ENCODE measurements at places on chromosomes 4 and X. TPM values are rescaled to one million over a fixed set of nuclear protein-coding genes. Genes with fewer than 3 reads are reported as not detected.
A peak's percentile ranks its signal among the peaks of the same experiment; 100 is the strongest.

- DNase-seq = no peak
These were observed 693 bp downstream of the OCIAD1 start for GRCh38 chr4:48831532-48832030.

GRCh38 chr4:153684182-153684970 is at the start of gene TLR2:
TSS of gene TLR2 (plus strand) at chr4:153684280. CDS start at chr4:153702908, 18,628 bp downstream.
- peak; percentile 30 for DNase-seq

GRCh38 chr4:112451831-112452230 is 64.1 kb downstream of the NEUROG2 start:
- no peak for DNase-seq

- no peak for DNase-seq
These were observed 5.6 kb downstream of the MAOB start for GRCh38 chrX:43876680-43877079.

DNA sequence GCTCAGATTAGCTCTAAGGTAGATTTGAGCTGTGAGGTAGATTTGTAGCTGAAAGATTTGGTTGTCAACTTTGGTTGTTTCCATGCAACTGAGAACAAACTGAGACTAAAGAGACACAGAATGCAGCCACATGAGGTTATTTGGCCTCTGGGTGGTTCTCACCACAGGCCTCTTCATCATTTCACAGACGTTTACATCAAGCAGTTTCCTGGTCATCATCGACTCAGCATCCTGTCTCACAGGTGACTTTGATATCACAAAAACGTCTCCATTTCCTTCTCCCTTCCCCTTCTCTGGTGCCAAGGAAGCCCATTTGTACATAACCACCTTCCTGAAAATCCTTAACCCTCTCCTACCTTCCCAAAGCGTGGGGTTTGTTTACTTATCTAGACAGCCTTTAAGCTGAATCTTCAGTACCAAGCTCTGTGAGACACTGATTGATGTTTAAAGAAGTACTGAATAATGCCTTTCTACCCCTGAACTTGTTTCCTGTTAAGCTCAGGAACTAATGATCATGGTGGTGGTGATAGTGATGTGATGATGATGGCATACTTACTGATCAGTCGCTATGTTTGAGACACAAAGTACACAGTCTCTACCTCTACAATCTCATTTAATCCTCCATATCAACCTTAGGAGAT is 81.9 kb downstream of the FAM114A1 start:
- no peak for DNase-seq

DNA sequence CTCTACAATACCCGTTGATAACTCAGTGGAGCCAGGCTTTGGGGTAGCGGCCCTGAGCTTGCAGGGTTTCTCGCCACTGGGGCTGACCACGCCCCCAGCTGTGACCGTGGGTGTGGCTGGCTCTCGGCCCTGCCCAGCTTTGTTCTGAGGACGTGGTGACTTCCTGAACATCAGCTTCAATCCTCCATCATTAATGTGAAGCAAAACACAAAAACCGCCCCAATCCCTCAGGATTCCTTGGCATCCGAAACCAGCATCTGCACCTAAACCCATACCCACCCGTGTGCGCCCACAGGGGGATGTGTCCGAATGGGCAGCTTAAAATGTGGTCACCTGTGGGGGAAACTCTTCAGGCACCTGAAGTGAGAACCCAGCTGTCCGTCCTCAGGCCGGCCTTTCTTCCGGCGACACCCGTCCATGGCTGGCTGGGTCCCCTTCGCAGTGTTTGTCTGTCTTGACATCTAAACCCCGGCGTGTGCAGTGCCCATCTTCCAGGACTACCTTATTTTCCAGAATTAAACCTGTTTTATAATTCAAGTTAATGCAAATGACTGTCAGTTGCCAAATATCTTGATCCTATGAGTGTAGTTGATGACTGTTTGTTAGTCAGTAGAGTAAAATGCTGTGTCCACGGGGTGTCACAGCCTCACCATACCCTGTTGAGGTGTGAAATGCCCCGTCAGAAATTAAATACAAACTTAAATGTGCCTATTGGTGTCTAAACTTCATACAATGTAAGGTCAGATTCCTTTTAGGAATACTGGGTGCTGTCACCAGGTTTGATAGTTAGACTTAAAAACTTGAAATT is 27.3 kb downstream of the NELFA start:
- no peak for DNase-seq

DNA sequence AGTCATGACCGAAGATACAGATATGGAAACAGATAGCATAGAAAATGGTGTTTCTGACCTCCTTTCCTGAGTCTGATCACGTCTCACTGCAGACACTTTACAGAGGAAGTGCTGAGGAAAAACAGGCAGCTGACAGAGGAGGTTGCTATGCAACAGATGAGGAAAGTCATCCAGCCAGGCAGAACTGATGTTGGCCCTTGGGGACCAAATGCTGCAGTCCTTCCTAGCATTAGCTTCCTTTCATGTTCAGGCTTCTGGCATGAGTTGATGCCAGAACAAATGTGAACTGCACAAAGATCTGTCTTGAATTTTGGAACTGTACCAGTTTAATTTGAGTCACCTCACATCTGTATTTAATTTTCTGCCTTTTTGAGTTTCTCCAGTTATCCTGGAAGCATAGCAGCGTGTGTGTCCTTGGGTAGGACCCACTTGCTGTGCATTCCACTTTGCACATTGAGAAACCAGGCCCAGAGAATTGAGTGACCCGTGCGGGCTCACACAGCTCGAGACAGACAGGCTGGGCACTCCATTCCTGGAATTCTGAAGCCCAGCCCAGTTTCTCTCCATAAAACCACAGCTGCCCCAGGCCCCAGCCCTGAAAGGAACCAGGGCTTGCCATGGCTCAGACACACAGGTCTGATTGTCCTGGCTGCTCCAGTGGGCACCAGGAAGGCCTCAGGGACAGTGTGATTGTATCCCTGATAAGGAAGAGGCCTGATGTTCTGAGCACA is 1.4 kb upstream of the MAGED1 start:
- peak; percentile 58 for DNase-seq

DNA sequence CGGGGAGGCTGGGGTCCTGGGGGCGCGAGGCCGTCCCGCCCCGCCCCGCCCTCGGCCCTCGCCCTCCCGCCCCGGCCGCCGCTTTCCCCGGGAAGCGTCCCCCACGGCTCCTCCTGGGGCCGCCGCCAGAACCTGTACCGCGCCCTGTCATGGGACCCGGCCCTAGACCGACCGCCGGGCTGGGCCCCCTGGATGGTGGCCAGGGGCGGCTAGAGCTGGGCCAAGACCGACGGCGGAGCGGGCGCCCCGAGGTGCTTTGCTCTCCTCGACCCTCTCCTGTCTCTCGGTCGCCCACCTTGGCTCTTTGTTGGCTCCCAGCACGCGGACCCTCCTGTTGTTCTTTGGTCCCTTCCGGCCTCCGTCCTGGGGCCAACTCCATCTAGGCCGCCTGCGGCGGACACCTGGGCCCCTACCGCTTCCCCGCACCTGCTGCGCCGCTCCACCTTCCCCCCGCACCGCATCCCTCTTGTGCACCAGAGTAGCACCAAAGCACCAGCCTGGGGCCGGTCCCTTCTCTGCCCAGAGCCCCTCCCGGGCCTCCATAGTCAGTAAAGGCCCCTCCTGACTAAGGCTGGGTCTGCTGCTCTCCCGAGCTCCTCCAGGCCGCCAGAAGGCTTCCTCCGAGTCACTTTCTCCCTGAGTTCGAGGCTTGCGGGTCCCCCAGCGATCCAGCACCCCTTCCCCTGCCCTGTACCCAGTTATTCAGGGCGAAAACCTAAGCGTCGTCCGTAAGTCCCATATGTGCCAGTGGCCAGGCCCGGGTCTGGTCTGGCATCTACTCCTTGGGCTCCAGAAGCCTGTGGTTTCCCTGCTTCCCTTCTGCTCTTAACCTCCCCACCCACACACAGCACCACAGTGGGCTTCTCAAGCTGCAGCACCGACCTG is 587 bp downstream of the TACC3 start:
- DNase-seq = no peak

DNA sequence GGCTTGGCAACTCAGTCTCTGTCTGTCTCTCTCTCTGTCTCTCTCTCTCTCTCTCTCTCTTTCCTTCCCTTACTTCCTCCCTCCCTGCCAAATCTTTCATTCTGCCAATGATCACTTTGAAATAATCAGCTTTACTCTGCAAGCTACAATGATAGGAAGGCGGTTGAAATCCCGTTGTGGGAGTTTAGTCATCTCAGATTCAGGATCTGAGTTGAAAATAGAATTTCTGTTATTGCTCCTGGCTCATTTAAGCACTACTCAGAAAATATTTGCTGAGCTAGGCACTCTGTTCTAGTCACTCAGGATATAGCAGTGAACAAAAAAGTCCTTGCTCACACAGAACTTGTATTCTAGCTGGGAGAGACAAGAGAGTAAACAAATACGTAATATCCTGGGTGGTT is 56.3 kb upstream of the DCTD start:
- no peak for DNase-seq

GRCh38 chr4:80538276-80538926 is 202.9 kb downstream of the CFAP299 start:
- no peak for DNase-seq

DNA sequence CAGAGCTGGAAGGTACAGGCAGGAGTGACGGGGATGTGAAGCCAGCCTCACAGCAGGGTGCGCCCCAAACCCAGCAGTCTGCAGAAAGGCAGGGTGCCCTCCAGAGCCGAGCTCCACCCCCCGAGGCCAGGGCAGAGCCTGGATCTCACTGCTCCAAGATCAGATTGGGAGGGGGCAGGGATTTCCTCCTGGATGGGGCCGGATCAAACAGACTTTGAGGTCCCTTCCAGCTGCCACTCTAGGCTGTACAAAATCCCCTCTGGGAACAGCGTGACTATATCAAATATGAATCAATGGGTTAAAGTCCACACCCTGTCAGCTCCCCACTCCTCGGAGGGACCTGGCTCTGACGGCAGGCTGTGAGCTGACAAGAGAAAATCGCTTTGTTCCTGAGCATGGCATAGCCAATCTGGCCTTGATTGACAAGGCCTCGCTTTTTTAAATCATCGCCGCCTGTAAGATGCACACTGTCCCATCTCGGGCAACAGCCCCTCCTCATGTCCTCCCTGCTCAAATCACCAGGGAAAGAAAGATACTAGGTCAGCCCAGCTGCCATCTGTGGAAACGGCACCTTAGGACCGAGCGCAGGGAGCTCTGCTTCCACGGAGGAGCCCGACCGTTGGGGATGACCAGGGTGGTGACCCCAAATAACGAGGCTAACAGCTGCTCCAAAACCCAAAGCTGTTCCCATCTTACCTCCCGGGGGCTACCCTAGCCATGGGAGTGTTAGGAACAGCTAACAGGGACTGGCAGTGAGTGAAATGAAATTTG is 39.9 kb downstream of the PSAPL1 start:
- DNase-seq = no peak

- DNase-seq = no peak
These were observed 16.0 kb downstream of the ZNF185 start for GRCh38 chrX:152913910-152914309.

GRCh38 chr4:121237069-121237399 is 72.9 kb upstream of the TNIP3 start:
- DNase-seq = no peak

- DNase-seq = no peak
These were observed 77.9 kb upstream of the NAP1L5 start for GRCh38 chr4:88775529-88775928.

- no peak for DNase-seq
These were observed 39.2 kb downstream of the FMR1NB start for GRCh38 chrX:148020329-148020728.

- DNase-seq = no peak
These were observed 129.7 kb downstream of the HS3ST1 start for GRCh38 chr4:11299016-11299415.

GRCh38 chrX:140502491-140503237 is 2.2 kb downstream of the SOX3 start:
- no peak for DNase-seq

GRCh38 chrX:139446832-139447231 is 83.7 kb upstream of the F9 start:
- DNase-seq = no peak

GRCh38 chr4:147984065-147984777 is 252.3 kb downstream of the ARHGAP10 start:
- DNase-seq = no peak

DNA sequence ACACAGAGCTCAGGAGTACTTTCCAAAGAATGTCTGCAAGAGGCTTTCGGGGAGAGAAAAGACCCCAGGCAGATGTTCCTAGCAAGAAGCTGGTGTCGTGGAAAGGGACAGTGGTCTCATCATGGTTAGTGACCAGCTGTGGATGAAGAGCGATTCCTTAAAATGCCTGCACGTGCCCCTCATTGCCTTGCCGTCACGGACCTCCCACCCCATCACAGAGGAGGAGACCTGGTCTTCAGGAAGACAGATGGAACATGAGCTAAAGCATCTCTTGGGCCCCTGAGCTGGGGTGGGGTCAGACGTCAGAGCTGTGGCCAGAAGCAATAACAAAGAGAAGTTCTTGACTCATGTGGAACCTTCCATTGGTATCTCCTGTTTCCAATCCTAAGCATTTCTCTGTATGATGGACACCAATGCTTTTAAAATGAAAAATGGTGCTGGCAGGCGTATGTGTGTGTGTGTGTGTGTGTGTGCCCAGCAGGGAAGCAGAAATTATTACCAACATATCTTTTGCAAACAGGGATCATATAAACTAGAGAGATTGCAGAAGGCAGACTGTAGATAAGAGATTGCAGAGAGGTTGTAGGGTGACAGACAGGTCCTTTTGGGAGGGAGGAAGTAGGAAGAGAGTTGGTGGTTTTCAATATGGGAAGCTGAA is 25.2 kb upstream of the ASMTL start:
- DNase-seq = no peak

- DNase-seq = no peak
These were observed 80.3 kb downstream of the SYTL5 start for GRCh38 chrX:38086451-38087215.

DNA sequence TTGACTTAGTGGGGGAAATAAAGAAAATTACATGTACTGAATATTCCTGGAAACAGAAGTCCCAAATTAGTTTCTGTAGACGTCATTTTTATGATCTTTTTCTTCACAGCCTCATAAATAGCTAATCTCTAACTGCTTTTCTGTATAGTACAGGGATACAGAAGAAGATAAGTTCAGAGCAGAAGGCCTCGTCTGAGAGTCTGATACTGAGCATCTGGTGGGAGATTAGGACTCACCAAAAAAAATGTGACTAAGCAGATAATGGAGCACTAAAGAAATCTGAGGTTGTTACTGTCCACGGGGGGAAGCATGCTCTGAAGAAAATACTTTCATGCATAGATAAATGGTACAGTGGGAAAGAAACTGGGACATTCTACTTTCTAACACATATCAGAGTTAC is 115.3 kb upstream of the TRPC5 start:
- DNase-seq = no peak

DNA sequence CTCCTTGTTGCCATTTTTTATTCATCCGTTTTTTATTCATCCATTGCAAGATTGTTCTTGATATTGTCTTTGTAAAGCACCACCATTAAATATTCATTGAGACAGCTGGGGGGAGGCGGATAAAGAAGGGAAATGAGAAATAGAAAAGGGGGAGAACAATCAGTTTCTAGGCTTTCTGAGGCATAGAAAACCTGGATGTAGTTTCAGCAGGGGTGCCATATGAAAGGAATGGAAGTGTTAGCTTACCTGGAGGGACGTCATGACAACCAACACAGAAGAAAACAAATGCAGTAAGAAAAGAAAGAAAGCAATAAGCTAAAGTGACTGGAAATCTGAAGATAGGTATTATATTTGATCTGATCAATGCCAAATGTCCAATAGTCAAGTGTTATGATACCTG is 276.1 kb downstream of the GASK1B start:
- DNase-seq = no peak

GRCh38 chr4:86688026-86688425 is 93.9 kb downstream of the PTPN13 start:
- no peak for DNase-seq

PAGE2B gene
- not detected for total RNA-seq

CPLX1 gene
- 0.14 TPM for total RNA-seq

PPEF2 gene
- not detected for total RNA-seq

CSN2 gene
- total RNA-seq = not detected

STARD8 gene
- 10.9 TPM for total RNA-seq

ZNF827 gene
- total RNA-seq = 2.9 TPM

SASH3 gene
- total RNA-seq = 2.1 TPM

BEX2 gene
- total RNA-seq = not detected

PDE5A gene
- 192 TPM for total RNA-seq

Data from uterus (tissue), 4 donors.